GM12878 (cell line): ENCODE measurements at places on chromosomes 2 and 18.

DNA sequence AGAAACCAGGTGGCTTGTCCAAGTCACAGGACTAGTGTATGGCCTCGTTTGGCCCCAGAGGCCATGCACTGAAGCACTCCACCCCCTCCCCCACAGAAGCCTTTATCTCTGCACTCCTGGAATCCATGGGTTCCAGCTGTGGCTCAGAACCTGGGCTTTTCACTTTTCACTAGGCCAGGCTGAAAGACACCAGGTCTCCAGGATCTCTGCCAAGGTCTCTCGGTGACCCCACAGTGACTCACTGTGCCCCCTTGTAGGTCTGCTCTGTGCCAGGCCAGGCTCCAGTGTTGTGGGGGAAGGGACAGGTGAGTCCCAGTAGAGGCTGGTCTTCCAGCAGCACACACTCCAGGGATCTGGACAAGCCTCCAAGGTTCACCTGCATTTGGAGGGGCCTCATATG, 31.0 kb upstream of the GLI2 start:
- no peak for DNase-seq

GRCh38 chr2:110099038-110099425, 16.6 kb downstream of the MALL start:
- DNase-seq: no peak

GRCh38 chr18:58699551-58699950, 28.3 kb downstream of the MALT1 start:
- DNase-seq: no peak

- no peak for DNase-seq
Measured at GRCh38 chr2:229346816-229347540, 75.9 kb upstream of the PID1 start.

GRCh38 chr2:233010569-233011267, 2.3 kb downstream of the NGEF start:
- DNase-seq: no peak

- DNase-seq: no peak
Measured at GRCh38 chr2:204207866-204208265, 271.3 kb downstream of the ICOS start.

DNA sequence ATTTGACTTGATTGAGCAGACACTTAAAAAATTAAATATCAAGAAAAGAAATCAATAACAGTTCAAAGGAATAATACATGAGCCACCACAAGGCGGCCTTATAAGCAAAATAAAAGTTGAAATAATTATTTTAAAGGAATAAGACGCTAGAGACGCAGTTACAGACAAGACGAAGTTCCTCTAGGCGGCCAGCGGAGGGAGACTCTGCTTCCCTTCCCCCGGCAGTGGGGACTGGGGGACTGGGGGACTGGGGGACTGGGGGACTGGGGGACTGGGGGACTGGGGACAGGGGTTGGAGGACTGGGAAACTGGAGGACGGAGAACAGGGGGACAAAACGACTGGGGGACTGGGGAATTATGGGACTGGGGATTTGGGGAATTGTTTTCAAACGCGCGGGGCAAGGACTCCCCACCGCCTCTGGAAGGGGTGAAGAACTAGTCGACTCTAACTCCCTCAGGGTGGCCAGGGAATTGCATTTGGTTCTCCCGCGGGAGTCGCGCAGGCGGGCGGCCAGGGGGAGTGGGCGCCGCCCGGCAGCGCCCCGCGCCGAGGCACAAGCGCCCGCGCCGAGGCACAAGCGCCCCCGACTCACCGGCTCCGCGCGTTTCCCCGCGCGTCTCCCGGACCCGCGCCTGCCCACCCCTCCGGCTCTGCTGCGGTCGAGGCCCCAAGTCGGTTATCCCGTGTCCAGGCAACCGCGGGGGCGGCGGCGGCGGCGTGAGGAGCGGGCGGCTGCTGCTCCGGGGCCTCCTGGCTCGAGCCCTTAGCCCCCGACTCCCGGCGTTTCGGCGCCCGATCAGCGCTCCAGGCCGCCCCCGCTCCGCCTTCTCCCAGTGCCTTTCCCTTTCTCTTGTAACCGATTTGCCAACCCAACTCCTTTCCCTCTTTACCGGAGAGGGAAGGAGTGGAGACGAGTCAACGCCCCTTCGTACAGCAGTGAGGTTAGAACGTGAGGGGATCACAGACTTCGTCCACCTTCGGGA, at the start of gene CCDC178:
TSS of gene CCDC178 (minus strand) at position 662 of the 984 bp plus-strand sequence. CDS start 28,633 bp downstream, outside the sequence.
- DNase-seq: no peak

- DNase-seq: no peak
Measured at GRCh38 chr2:72129681-72130340, 17.9 kb downstream of the CYP26B1 start.

- DNase-seq: no peak
Measured at GRCh38 chr2:162217598-162217997, 25.6 kb downstream of the FAP start.

DNA sequence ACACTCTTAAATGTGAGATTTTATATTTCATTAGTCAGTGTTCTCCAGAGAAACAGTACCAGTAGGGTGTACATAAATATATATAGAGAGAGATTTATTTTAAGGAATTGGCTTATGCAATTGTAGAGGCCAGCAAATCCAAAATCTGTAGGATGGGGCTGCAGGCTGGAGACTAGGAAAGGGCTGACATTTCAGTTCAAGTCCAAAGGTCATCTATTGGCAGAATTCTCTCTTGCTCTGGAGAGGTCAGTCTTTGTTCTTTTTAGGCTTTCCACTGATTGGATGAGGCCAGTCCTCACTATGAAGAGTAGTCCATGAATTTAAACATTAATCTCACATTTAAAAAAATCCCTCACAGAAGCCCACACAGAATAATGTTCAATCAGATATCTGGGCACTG, 170.8 kb upstream of the NCKAP5 start:
- DNase-seq: no peak

GRCh38 chr2:127421116-127421800, 3.0 kb downstream of the PROC start:
- DNase-seq: no peak

DNA sequence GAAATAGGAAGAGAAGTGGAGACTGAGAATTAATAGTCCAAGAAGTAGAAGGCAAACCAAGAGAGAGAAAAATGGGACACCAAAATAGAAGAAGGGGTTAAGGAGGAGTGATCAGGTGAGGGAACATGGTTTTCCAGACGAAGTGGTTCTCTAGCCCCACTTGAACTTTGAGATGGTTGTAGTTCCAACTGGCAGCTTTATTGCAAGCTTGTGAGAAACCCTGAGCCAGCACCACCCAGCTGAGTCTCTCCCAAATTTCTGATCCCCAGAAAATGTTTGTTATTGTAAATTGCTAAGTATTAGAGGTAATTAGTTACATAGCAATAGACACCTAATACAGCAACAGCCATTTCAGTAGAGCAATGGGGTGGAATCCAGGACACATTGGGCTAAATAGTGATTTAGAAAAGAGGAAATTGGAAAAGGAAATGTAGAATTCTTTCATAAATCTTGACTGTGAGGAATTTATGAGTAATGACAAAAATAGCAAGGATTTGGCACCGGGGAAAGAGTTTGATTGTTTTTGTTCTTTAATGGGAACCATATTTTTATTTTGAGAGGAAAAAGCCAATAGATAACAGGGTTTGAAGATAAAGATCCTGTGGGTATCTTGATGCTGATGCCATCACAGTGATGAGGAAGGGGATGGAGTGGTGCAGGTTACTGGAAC, 62.1 kb upstream of the XDH start:
- no peak for DNase-seq

GRCh38 chr18:23835091-23835490, 145.8 kb downstream of the LAMA3 start:
- DNase-seq: no peak

- no peak for DNase-seq
Measured at GRCh38 chr18:46794607-46795006, 37.8 kb upstream of the ST8SIA5 start.

DNA sequence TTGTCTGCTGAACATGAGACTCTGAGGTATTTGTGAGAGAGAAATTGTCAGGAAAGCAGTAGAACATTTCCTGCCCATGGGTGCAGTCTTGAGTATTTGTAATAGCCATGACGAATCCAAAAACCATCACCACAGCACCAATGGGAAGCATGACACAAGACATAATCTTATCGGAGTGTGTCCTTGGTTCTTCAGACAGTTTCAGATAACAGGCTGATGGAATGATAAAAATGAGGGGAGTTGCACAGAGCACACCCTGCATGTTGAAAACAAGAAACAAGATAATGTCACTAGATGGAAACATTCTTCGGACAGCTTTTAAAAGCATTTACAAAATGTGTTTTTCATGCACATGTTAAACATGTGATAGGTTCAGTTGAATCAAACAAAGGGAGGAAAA, 56.9 kb downstream of the SLC38A11 start:
- no peak for DNase-seq

DNA sequence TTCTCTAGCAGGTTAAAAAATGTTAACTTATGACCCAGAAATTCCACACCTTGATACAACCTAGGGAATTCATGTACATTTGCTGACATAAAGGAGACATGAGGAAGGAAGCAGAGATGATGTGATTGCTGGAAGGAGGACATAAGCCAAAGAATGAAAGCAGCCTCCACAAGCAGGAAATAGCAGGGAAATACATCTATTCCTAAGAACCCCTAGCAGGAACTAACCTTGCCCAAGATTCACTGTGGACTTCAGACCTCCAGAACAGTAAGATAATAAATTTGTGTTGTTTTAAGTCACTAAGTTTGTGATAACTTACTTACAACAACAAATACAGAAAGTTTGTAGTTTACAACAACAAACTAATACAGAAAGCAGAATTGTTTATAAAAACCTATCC, 4.6 kb upstream of the DSG4 start:
- DNase-seq: no peak

DNA sequence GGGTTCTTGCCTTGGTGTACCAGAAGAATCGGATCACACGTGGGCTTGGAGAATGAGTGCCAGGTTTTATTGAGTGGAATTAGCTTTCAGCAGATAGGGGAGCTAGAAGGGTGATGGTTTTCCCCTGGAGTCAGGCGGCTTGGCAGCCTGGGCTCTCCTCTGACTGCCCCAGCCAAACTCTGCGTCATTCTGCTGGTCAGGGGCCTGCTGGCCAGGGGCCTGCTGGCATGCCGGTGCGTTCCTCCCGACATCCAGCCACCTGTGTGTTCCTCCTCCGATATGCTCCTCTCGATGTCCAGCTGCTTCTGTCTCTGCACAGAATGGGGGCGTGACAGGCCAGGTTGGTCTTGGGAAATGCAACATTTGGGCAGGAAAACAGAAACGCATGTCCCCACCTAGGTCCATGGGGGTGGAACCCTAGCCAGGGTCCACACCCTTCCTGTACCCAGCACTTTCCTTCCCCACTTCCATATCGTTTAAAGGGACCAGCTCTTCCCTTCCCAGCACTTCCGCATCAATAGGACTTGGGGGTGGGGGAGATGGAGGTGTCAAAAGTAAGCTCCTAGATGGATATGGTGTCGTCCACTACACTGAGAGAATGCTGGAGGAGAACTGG, 85.3 kb downstream of the VWA3B start:
- DNase-seq: no peak

GRCh38 chr2:121897335-121897970, 142.0 kb downstream of the TSN start:
- no peak for DNase-seq

GRCh38 chr2:144015655-144016245, 504.2 kb downstream of the ZEB2 start:
- DNase-seq: no peak

DNA sequence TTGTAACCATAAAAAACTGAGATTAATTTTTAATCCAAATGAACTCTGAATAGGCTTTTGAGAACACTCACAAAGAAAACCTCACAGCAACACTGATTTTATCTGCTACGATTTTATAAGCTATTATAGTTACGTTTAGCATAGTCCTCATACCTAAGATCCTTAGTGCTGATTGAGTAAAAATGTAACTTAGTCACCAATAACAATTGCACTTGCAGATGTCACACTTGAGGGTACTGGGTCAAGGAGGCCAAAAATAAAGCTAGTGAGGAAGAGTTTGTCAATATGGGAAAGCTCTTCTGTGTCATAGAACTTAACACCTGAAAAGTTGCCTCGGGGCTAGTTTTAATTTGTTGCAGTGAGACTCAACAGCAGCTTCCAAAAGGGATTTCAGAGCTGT, 706.5 kb upstream of the FAM98A start:
- no peak for DNase-seq

DNA sequence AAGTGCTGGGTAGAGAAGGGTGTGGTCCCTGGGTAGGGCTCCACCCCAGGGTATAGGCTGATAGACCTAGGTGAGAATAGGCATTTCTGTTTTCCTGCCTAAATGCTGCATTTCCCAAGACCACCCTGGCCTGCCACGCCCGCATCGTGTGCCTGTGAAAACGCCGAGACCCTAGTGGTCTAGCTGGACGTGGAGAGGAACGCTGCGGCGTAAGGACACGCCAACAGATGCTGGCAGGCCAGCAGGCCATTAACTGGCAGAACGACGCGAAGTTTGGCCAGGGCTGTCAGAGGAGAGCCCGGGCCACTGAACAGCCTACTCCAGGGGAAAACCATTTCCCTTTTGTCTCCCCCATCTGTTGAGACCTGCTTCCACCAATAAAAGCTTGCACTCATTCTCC, 373.2 kb upstream of the FIGN start:
- DNase-seq: no peak

- DNase-seq: no peak
Measured at GRCh38 chr2:170362871-170363631, 185.1 kb downstream of the MYO3B start.

DNA sequence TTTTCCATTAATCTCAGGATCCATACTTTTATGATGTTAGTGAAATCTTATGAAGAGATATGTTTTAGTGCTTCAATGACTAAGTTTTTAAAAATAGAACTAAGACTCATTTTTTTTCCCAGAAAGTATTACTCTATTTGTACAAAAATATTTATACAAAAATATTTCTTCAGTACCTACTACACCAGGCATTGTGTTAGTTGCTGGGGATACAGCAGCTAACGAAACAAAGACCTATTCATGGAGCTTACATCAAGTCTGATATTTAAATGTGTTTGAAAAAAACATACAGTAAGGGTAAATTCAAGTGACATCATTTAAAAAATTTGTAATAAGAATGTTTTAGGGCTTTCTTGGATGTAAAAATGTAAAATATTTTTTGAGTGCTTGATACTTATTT, 11.6 kb downstream of the VAPA start:
- no peak for DNase-seq

- DNase-seq: no peak
Measured at GRCh38 chr2:16774980-16775898, 109.6 kb upstream of the CYRIA start.

DNA sequence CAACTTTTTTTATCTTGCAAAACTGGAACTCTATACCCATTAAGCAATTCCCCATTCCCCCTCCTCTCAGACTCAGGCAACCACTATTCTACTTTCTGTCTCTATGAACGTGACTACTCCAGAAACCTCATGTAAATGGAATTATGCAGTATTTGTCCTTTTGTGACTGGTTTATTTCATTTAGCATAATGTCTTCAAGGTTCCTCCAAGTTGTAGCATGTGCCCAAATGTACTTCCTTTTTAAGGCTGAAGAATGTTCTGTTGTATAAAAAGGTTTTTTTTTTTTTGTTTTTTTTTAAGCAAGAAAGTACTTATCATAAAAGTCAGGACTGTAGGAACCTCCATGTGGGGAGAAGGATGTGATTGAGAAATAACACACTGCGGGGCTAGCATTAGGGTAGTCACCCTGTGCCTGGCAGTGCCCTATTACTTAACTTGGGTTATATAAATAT, 262.9 kb upstream of the FBXO11 start:
- no peak for DNase-seq

GRCh38 chr2:130387804-130388203, 31.9 kb downstream of the PTPN18 start:
- no peak for DNase-seq

- DNase-seq: no peak
Measured at GRCh38 chr2:133063775-133064174, 393.8 kb upstream of the LYPD1 start.

GRCh38 chr2:159900343-159900742, 102.3 kb upstream of the CD302 start:
- DNase-seq: no peak
